ENCODE measurements at places on chromosomes 4 and X.

GRCh38 chr4:23504083-23504482, 385.8 kb downstream of the PPARGC1A start:
- DNase-seq: no peak

DNA sequence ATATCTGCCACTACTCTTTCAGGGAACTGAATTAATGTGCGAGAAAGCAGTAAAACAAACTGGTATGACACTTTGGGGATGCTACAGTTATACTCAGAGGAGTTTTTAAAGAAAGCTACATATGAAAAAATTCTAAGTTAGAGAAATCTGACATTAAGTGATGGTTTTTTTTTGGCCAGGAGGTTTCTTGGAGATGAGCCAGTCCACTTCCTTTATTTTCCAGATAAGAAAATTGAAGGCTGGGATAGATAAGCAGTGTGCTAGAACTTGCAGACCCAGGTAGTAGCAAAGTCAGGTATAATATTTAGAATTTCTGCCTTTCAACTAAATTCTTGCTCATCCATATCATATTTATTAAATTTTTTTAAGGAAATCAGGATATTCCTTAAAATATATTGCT, 106.8 kb downstream of the FAT4 start:
- peak; percentile 11 for DNase-seq

DNA sequence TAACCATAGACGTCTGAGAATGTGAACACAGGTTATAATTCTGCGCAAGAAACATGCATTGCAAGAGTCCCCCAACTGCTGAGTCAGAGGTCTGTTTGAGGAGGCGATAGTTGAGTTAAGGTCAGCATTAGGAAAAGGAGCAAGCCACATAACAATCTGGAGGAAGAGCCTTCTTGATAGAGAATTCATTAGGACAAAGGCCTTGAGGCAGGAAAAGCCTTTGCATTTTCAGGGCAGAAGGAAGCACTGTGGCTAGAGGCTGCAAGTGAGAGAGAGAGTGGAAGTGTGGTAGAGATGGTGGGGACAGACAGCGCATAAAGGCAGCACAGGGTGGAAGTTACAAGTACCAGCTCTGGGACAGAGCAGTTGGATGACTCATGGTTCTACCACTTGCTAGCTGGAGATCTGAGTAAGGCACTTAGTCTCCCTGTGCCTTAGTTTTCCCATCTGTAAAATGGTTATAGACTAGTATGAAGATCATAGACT, 125.8 kb upstream of the LNX1 start:
- no peak for DNase-seq

DNA sequence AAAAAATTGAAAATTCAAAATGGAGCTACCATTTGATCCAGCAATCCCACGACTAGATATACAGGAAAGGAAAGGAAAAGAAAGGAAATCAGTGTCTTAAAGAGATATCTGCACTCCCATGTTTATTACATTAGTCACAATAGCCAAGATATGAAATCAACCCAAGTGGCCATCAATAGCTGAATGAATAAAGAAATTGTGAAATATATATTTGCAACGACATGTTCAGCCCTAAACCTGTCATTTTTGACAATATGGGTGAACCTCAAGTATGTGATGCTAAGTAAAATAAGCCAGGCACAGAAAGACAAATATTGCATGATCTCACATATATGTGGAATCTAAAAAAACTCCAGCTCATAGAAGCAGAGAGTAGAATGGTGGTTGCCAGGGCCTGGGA, 155.1 kb downstream of the ANXA5 start:
- no peak for DNase-seq

DNA sequence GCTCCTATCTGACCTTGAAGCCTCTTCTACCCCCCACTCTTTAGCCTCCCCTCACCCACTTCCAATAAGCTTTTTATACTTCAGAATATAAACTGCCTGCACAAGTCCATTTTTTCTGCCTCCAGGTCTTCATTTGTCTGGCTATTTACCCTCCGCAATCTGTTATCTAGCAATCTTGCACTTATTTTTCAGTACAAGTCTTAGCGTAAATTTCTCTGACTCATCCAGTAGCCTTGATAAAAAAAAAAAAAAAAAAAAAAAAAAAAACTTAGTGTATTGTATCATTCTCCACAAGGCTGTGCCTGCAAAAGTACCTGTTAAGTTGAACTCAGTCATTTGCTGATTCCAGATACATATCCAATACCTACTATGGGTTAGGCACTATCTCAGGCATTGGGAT, 219.5 kb upstream of the DKK2 start:
- DNase-seq: peak; percentile 20

GRCh38 chr4:179927473-179927872, 2315.7 kb upstream of the TENM3 start:
- DNase-seq: no peak

DNA sequence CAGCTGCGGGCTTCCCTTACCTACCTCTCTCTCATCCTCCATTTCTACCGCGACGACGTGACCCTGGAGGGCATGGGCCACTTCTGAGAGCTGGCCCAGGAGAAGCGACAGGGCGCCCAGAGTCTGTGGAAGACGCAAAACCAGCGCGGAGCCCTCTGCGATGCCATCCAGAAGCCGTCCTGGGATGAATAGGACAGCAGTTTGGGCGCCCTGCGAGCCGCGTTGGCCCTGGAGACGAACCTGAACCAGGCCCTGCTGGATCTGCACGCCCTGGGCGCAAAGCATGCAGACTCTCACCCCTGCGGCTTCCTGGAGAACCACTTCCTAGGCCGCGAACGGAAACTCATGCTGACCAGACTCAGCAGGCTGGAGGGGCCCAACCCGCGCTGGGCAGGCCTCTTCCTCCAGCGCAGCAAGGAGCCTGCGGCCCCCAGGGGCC, 52.7 kb upstream of the TMPRSS11F start:
- no peak for DNase-seq

GRCh38 chrX:115031989-115032388, 14.6 kb upstream of the IL13RA2 start:
- DNase-seq: no peak

DNA sequence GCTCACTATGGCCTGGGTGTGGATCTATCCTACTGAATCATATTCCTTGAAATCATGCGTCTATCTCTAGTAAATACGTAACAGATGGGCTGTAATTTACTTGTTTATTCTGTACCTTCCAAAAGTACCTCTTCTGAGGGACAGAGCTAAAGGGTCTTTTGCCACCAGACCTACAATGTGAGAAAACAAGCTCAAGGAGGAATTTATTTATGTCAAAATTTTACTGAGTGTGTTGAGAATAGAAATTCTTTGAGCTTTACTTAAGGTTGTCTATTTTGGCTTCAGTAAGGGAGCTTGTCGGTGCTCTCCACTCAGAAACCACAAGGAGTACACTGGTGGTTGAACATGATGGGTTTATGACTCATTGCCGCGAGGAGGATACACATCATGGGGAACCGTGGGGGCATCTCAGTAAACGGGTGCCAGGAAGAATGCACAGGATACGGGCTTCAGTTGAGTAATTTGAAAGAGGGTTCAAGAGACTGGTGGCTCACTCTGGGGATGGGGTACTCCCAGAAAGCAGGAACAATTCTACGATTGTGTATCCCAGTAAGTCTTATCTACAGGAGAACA, 3.0 kb downstream of the ANK2 start:
- DNase-seq: peak; percentile 63

- no peak for DNase-seq
Observed at GRCh38 chr4:42152507-42153504, at the start of gene BEND4. BEND4 (minus strand) TSS chr4:42152655; CDS start chr4:42152143, 512 bp downstream.

DNA sequence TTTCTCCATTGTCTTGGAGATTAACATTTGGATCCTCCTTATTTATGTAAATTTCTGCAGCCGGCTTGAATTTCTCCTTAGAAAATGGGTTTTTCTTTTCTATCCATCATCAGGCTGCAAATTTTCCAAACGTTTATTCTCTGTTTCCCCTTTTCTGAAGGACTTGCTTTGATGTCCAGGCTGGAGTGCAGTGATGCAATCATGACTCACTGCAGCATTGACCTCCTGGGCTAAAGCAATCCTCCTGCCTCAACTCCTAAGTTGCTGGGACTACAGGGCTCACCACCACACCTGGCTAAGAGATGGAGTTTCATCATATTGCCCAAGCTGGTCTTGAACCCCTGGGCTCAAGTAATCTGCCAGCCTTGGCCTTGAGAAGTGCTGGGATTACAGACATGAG, 144.0 kb upstream of the ZXDB start:
- DNase-seq: peak; percentile 14

GRCh38 chr4:121016611-121017010, 55.7 kb downstream of the NDNF start:
- DNase-seq: no peak

- peak; percentile 0 for DNase-seq
Observed at GRCh38 chr4:67568820-67569219, 10.3 kb downstream of the STAP1 start.

GRCh38 chr4:54368281-54369265, 139.5 kb downstream of the PDGFRA start:
- no peak for DNase-seq

DNA sequence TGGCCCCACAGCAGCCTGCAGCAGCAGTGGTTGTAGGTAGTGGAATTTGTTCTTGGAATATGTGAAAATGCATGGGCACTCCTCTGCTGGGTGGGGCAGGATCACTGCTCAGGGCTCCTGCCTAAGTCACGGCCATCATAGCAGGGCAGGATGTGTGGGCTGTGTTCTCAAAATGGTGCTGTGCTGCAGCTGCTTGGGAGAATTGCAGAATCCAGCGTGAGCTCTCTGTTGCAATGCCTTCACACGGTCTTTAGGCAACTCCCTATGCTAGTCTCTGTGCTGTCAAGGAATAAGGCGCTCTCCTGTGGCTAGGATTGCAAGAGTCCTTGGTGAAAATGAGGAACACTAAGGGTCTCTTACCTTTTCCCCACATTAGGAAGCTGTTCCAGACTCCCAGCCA, 42.9 kb downstream of the F8 start:
- no peak for DNase-seq

DNA sequence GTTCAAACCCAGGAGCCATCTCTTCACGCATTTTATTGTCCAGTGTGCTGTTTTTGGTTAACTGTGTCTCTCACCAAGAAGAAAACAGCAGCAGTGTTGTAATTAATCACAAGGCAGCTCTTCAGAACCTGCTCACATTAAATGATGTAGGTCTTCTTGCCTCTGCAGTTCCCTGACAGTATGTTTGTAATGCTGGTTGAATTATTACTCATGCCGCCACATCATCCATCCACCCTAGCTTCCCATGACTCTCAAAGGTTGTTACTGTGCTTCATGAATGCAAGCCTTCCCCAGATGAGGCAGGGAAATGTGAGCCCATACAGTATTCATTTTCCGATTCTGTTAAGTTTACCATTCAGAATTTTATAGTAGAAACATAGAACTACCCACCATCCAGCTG, 17.4 kb downstream of the TLR10 start:
- DNase-seq: peak; percentile 35

- peak; percentile 96 for DNase-seq
Observed at GRCh38 chr4:34158878-34159277, 2085.4 kb downstream of the ARAP2 start.

DNA sequence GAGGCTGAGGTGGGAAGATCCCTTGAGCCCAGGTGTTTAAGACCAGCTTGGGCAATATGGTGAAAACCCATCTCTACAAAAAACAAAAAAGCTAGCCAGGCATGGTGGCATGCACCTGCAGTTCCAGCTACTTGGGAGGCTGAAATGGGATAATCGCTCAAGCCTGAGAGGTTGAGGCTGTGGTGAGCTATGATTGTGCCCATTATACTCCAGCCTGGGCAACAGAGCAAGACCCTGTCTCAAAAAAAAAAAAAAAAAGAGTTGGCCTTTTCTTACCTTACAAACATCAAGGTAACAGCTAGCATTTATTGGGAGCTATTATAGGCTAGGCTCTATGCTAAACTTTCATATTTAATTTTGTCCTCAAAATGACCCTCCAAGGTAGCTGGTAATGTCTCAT, 43.4 kb downstream of the PTTG2 start:
- no peak for DNase-seq

DNA sequence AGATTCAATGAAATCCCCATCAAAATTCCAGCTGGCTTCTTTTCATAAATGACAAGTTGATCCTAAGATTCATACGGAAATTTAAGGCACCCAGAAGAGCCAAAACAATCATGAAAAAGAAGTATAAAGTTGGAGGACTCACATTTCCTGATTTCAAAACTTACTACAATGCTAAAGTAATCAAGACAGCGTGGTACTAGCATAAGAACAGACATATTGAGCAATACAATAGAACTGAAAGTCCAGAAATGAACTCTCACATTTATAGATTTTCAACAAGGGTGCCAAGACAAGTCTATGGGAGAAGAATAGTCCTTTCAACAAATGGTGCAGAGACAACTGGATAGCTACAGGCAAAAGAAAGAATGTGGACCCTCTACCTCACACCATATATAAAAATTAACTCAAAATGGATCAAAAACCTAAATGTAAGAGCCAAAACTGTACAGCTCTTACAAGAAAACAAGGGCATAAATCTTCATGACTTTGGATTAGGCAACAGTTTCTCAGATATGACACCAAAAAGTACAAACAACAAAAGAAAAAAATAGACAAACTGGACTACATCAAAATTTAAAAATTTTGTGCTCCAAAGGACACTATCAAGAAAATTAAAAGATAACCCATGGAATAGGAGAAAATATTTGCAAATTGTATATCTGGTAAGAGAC, 28.5 kb downstream of the SASH3 start:
- DNase-seq: no peak

- DNase-seq: peak; percentile 76
Observed at GRCh38 chrX:14027511-14028019, 2.1 kb downstream of the GEMIN8 start.

DNA sequence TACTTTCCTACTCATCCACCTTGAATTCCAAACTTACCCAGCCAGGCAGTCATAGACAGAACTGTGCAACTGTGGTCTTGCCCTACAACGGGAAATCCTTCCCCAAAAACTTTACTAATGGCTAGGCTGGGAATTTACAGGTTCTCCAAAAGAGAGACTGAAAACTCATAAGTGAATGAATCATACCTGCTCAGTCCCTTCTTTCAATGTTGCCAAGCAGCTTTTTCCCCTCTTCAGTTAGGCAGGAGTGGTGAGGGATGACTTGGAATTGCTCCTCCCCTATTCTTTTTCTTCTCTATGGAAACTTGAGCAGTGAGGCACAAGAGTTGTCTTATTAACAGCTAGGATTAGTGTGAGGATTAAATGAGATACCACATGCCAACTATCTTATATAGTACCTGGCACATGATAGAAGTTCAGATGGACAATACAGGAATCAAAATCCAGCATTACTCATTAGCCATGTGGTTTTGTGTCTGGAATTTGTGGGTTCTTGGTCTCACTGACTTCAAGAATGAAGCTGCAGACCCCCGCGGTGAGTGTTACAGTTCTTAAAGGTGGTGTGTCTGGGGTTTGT, 105.9 kb downstream of the TEX13A start:
- DNase-seq: no peak

Data from M059J (cell line).